ENCODE measurements at places on chromosomes 3 and 15.

- no peak for DNase-seq
Observed at GRCh38 chr3:15657016-15657415, 55.5 kb downstream of the BTD start.

DNA sequence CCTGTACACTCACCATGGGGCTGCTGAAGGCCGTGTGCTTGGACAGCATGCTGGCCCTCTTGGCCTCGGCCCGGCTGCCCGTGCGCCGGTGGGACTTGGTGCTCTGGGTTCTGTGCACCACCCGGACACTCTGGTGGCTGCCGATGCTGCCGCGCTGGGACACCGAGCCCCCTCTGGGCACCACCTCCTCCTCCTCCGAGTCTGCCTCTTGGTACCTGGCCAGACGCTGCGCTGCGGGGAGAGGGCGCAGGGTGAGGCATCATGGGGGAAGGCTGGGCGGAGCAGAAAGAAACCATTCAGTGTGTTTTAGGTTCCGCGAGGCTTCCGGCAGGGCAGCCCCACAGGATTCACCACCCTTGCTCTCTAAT lies 145.0 kb downstream of the ATP10A start:
- no peak for DNase-seq

GRCh38 chr15:56371495-56372147 lies 6.4 kb downstream of the TEX9 start:
- DNase-seq: no peak

- DNase-seq: peak; percentile 23
Observed at GRCh38 chr3:142863010-142863817, 25.7 kb downstream of the PCOLCE2 start.

GRCh38 chr3:39279745-39280517 lies at the start of gene CX3CR1:
CX3CR1 (minus strand) TSS chr3:39280036; CDS start chr3:39266509, 13,527 bp downstream.
- DNase-seq: no peak

DNA sequence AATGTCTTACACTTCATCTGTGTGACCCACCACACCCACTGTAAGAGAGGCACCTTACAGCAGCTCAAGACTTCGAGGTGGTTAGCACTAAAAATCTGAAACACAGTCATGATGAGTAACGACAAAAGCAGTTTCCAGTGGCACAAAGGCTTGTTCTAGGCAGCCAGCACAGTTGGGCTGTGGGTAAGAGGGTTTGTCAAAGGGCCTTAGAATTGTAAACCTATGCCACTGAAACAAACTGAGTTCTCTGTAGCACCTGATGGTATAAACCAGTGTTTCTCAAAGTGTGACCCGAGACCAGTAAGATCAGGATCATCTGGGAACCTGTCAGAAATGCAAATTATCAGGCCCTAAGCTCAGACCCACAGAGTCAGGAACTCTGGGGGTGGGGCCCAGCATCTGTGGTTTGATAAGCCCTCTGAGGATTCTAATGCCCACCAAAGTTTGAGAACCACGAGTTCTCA lies 36.5 kb downstream of the DAPK2 start:
- no peak for DNase-seq

DNA sequence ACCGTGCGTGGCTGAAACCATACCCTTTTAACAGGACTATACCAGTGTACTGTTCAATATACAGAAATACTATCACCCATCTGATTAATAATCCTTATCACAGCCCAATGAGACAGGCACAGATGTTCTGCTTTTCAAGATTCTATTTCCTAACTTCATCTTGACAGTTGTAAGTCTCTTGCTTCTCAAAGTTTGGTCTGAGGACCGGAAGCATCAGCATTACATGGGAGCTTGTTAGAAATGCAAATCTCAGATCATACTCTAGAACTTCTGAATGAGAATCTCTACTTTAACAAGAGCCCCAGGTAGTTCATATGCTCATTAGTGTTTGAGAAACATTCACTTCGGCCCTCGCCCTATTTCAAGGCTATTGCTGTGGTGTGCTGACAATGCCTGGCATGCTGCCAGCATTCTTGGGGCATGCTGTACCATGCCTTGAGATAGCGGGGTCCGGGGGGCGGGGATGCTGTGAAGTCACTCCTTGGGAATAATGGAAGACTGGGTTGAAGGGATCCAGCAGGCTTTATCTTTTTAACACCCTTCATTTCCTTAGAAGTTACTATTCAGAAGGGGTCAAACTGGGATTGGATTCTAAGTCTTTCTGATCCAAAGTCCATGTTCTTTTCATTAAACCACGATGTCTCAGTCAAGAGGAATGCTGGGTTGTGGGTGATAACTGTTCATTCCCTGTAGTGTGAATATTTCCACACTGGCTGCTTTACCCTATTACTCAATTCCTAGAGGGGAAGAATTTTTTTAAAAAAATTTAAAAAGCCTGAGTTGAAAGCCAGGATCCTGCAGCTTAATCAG lies 194.7 kb downstream of the LPP start:
- DNase-seq: peak; percentile 30

- no peak for DNase-seq
Observed at GRCh38 chr3:123272547-123272946, 70.8 kb downstream of the SEC22A start.

GRCh38 chr15:22877607-22878006 lies 39.1 kb downstream of the NIPA2 start:
- DNase-seq: no peak

GRCh38 chr3:126345641-126346460 lies 11.4 kb downstream of the KLF15 start:
- no peak for DNase-seq

GRCh38 chr3:140376136-140376889 lies 301.6 kb upstream of the TRIM42 start:
- DNase-seq: no peak

DNA sequence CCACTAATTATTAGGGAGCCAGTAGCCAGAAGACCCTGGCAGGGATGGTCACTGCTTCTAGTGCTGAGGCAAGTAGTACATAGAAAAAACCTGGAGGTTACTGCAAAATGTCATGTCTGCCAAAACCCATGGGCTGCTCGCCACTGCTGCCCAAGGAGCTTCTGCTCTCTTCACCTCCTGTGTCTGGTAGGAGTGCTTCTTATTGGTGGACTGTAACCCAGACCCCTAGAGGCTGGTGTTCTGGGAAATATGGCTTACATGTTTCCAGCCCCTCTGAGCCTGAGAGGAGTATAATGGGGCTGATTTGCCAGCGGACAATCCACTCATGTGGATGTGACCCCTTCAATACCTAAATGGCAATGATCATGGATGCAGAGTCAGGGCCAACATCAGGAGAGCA lies 286.4 kb downstream of the EPHB1 start:
- no peak for DNase-seq

GRCh38 chr3:89699229-89699628 lies 591.8 kb downstream of the EPHA3 start:
- no peak for DNase-seq

- no peak for DNase-seq
Observed at GRCh38 chr3:115862099-115862498, 238.8 kb downstream of the GAP43 start.

- DNase-seq: no peak
Observed at GRCh38 chr3:136952292-136952691, 5.5 kb upstream of the IL20RB start.

DNA sequence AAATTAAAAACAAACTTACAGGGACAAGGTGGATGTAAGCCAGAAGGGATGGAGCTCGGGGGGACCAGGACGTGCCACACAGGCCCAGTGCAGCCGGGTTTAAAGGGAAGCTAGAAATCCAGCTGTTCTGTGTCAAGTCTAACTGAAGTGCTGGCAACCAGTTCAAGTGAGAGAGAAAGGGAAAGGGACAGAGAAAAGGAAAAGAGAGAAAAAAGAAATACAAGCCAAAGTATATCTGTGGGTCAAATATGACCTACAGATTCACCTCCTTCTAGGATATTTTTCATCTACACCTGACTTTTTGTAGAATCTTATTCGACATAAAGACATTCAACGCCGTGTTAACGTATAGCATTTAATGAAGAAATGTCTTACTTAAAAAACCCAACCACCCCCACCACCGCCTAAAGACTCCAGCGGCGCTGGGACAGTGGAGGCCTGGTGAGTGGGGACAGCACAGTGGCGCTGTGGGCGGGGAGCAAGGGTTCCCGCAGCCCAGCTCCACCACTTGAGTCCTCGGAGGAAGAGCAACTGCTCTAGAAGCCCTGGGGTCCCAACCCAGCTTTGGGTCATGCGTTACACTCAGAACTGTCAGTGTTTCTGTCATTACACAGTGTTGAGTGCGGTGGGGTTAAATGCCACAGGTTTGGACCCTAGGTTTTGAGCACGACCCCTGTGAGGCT lies 62.3 kb downstream of the CHSY1 start:
- no peak for DNase-seq

DNA sequence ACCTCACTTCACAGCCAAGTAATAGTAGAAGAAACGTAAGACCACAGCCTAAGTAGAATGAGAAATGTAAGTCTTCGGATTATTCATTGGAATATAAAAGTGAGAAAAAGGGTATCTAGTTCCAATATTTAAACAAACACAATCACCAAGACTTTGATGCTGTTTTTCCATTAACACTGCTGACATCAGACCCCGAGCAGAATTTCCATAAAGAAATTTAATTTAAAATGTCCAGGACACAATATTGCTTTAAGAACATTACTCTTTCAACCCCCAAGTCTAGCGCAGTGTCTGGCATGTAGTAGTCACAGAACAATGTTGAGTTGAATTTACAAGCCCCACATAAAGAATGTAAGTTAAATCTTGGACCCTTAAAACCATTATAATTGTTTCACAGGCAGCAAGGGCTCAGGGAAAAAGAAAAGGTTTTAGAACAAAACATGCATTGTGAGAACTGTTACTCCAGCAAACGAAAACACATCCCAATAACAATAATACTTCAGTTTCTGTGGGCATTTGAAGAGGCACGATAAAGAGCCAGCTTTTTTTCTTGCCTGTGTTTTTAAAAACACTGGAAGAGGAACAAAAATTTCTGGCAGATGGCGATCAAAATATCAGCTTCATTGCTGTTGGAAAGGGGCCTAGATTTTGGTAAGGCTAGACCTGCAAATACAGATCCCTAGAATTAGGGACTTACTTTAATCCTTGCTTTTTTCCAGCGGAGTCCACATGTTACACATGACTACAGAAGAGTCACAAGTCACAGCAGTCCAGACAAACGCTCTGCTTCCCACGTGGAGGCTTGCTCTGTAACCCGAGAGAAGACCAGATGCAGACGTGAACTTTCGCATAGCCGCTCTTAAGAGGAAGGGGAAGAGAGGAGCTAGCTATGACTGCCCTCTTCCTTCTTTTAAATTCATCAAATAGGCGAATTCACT lies 77.9 kb upstream of the IGSF10 start:
- no peak for DNase-seq

DNA sequence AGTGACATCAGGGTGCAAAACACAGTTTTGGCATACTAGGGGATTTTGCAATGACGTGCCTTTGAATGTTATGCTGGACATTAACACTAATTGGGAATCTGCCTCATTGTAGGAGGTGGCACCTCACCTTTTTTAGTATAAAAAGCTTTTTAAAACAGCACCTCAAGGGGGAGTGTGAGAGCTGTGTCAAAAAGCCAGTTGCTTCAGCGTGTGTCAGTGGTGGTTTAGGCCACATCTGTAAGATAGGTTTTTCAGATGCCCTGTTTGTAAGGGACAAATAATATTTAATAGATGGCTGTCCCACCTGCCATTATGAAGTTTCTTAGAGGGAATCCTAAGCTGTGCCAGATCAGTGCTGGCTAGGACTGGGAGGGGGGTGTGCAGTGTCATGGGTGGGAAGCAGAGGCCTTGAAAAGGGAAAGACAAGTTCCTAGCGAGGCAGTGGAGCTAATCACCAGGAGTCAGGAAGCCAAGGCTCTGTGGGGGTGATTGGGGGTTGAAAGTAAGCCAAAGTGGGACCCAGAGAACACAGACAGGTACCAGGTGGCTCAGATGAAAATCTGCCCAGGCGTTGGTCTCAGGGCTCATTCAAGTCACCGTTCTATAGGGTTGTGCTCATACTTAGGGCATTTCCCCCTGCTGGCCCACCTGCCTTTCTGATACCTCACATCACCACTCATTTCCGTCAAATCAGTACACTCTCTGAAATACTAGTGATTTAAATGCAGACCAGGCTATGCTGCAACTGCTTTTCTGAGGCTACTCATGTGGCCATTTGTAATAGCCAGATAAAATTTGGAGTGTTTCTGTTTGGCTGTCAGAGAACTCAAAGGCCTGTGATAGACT lies 120.5 kb downstream of the BBX start:
- peak; percentile 20 for DNase-seq

- DNase-seq: peak; percentile 40
Observed at GRCh38 chr3:115986555-115987207, 363.4 kb downstream of the GAP43 start.

GRCh38 chr15:25176616-25176923 lies 221.8 kb downstream of the SNRPN start:
- no peak for DNase-seq

DNA sequence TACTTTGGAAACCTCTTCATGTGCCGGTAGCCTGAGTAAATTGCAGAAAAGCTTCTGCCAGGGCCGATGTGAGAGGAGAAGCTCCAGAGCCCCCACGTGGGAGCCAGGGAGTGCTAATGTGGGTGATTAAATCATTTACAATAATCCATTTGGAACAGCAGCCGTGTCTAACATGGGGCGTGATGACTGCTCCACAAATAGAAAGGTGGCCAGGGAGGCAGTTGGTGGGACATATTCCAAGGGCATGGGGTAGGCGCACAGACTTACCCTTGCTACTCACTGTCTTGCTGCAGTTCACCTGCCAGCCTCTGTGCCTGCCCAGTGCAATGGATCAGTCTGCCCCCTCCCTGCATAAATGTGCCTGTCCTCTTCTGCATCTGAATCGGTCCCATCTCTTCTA lies 39.3 kb upstream of the INSYN1 start:
- no peak for DNase-seq

DNA sequence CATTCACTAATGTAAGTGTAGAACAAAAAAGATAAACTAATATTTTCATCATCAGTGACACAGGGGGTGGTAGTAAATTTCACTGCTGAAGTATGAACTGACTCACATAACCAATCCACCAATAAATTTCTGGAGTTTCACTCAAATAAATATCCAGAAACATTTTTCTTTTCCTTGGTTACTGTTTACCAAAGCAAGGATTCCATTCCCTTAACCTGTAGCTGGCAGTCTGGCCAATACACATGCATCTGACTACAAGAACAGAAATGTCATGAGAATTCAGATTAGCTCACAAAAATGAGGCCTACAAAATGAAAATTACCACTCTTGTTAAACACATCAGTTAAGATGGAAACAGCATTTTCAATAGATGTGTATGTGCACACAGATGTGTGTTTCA lies 80.3 kb downstream of the STAG1 start:
- no peak for DNase-seq

DNA sequence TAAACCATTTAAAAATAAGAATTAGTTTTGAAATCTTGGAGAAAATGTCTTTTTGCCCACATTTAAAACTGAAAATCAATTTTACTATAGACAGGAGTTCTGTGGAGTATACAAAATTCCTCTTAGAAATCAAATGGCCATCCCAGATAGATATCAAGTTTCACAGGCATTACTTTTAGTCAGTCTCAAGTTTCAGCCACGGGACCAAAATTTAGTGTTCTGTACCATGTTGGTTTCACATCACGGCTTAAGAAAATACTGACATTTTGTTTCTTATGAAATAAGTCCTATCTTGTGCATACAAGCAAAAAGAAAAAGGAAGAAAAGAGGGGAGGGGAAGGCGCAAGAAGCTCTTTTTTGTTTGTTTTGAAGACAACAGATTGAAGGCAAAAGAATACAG lies 45.7 kb downstream of the EIF2AK4 start:
- no peak for DNase-seq
